ENCODE measurements at places on chromosomes 1 and 21. TPM values are rescaled to one million over a fixed set of nuclear protein-coding genes. Genes with fewer than 3 reads are reported as not detected.
A peak's percentile ranks its signal among the peaks of the same experiment; 100 is the strongest.

DNA sequence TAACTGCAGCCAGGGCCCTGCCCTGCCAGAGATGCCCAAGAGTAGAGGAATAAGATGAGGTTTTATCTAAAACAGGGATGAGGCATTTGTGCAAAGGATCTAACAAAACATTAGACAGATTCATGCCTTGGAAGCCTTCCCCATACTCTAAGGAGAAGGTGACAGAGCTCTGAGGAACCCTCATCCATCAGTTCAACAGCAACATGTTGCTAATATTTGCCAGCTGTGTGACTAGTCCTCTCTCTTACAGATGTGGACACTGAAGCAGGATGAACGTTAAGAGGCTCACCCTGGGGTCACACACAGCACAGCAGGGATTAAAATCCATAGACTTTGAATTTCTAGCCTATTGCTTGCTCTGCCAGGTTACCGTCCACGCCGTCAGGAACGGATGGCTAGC, 99.0 kb downstream of the ZBTB18 start:
- H3K36me3 ChIP-seq: no peaks in the 10 kb centered on the region
- no peak overlapping the region for H3K27ac ChIP-seq
- no peaks in the 10 kb centered on the region for H3K4me1 ChIP-seq
- H3K27me3 ChIP-seq: no peaks in the 10 kb centered on the region
- no peak overlapping the region for H3K4me3 ChIP-seq
- DNase-seq: no peak

DNA sequence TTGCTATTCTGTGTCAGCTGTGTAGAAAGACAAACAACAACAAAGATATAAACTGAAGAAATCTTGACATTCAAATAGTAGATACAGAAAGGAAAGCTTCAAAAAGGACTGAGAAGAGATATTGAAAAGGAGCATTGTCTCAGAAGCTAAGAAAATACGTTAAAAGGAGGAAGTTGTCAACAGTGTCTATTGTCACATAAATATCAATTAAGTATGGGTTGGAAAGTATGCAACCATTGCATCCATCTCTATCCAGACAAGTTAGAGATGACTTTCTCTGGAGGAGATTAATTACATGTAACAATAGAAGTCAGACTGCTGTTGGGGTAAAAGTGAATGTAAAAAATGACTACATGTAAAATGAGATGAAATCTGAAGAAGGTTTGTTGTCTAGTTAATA, 29.7 kb upstream of the BRINP3 start:
- H3K27me3 ChIP-seq: no peaks in the 10 kb centered on the region
- no peaks in the 10 kb centered on the region for H3K36me3 ChIP-seq
- H3K4me3 ChIP-seq: no peak overlapping the region

DNA sequence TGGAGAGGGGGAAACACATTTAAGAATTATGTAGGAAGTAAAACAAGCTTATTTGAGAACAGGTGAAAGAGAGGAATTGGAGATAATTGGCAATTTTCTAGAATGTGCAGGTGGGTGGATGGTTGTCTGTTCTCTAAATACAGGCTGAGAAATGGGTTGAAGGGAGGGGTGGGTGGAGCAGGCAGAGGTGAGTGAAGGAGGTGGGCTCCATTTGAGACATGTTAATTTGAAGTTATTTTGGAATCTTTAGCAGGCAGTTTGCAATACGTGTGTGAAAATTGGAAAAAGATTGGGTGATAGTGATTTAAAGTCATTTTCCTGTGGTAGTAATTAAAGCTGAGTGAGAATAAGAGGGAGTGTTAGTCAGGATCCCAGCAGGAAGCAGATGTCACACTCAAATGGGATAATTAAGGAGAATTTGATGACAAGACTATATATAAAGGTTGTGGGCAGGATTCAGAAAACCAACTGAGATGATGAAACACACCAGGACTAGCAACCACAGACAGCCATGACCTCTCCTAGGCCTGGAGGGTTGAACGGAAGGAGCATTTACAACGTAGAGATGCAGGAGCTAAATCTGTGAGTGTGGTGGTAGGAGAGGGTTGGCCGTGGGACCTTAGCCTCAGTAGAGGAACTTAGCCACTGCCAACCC, 40.6 kb downstream of the CHRM3 start:
- no peak for DNase-seq
- H3K4me3 ChIP-seq: no peak overlapping the region
- no peaks in the 10 kb centered on the region for H3K27me3 ChIP-seq
- no peaks in the 10 kb centered on the region for H3K36me3 ChIP-seq

DNA sequence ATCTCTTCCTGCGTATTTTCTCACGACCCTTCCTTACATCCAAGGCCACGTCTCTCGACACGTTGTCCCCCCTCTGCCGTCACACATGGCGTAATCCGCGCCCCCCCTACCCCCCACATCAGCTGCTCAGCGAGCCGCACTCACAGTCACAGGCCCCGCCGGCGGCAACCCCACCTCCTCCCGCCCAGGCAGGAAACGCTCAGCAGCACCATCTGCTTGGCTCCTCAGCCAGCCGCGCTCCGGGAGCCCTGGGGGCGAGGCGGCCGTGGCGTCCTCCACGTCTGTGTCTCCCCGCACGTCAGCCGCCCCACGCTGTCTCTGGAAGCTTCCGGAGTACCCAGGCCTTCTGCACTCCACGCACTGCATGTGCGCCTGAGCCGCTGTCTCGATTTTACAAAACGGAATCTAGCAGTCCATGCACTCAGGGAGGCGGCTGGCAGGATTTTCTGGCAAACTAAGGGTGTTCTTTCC, 64.6 kb downstream of the SIK1 start:
- no peak for DNase-seq
- peak overlapping the region; percentile 25 for H3K4me3 ChIP-seq
- peak overlapping the region; percentile 86 for H3K27ac ChIP-seq
- H3K36me3 ChIP-seq: no peaks in the 10 kb centered on the region
- peaks cover 28% of the 10 kb centered on the region for H3K4me1 ChIP-seq
- no peaks in the 10 kb centered on the region for H3K27me3 ChIP-seq

GRCh38 chr1:35834218-35834617, 26.4 kb downstream of the AGO4 start:
- no peaks in the 10 kb centered on the region for H3K36me3 ChIP-seq
- no peak for DNase-seq
- H3K27me3 ChIP-seq: no peaks in the 10 kb centered on the region
- no peak overlapping the region for H3K4me3 ChIP-seq
- H3K27ac ChIP-seq: no peak overlapping the region
- no peaks in the 10 kb centered on the region for H3K4me1 ChIP-seq

GRCh38 chr1:239293350-239294110, 92.8 kb upstream of the CHRM3 start:
- no peak overlapping the region for H3K27ac ChIP-seq
- H3K36me3 ChIP-seq: no peaks in the 10 kb centered on the region
- no peaks in the 10 kb centered on the region for H3K4me1 ChIP-seq
- no peak overlapping the region for H3K4me3 ChIP-seq
- no peaks in the 10 kb centered on the region for H3K27me3 ChIP-seq

GRCh38 chr1:8903410-8903809, 24.9 kb upstream of the ENO1 start:
- H3K36me3 ChIP-seq: no peaks in the 10 kb centered on the region
- H3K4me1 ChIP-seq: peaks cover 33% of the 10 kb centered on the region
- H3K27ac ChIP-seq: peak overlapping the region; percentile 12
- no peak overlapping the region for H3K4me3 ChIP-seq
- no peaks in the 10 kb centered on the region for H3K27me3 ChIP-seq
- no peak for DNase-seq

DNA sequence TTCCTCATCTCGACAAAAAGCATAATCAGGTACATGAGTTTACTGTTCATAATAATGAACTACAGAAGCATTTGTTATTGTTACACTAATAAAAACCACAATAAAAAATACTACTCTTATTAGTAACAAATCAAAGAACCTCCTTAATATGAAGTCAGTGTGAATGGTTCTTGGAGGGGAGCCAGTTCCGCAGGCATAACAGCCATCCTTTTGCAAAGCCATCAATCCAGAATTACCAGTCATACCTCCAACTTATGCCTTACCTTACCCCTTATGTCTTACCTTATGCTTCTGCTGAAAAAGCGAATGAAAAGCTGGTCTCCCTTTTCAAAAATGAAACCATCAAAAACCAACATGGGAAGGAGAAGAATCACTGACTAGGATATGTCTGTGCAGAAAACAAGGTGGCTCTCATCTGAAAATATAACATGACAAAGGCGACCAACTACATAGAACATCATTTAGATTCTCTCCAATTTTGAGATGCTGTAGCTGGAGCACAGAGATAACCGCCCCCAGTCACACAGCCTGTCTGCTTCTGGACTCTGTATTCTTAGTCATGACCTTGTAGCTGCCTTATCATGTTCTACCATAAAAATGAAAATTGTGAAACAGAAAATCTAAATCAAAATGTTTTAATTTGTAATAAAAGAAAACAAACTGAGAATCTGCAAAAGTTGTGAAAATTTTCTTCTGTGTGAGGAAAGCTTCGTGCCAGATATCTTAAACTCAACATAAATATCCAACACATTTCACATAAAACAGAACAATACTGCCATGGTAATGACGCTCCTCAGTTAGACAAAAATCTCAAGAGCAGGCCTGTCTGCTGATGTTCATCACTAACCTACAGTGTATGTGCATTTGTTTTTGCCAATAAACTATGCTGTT, 438.2 kb downstream of the SMYD3 start:
- H3K4me3 ChIP-seq: no peak overlapping the region
- DNase-seq: no peak
- H3K27me3 ChIP-seq: no peaks in the 10 kb centered on the region
- H3K4me1 ChIP-seq: peaks cover 7% of the 10 kb centered on the region

GRCh38 chr1:197394831-197395608, 127.0 kb downstream of the CRB1 start:
- H3K4me1 ChIP-seq: no peaks in the 10 kb centered on the region
- no peaks in the 10 kb centered on the region for H3K27me3 ChIP-seq
- H3K36me3 ChIP-seq: no peaks in the 10 kb centered on the region
- no peak for DNase-seq
- no peak overlapping the region for H3K4me3 ChIP-seq

DNA sequence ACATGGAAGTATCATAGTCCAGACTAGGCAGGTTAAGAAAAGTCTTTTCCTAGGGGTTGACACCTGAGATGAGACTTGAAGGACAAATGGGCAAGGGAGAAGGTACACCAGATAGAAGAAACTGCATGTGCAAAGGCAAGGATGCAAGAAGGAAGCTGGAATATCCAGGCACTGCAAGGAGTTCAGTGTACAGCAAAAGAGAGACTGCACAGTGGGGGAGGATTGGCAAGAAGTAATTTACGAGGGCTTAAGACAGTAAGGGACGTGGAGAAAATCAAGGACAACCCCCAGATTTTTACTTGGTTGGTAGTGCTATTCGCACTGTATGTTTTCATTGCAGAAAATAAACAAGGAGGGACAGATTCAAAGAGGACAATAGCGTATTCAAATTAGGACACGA, 58.5 kb downstream of the DNM3 start:
- H3K4me3 ChIP-seq: no peak overlapping the region
- no peaks in the 10 kb centered on the region for H3K36me3 ChIP-seq
- H3K27me3 ChIP-seq: no peaks in the 10 kb centered on the region
- H3K27ac ChIP-seq: no peak overlapping the region

DNA sequence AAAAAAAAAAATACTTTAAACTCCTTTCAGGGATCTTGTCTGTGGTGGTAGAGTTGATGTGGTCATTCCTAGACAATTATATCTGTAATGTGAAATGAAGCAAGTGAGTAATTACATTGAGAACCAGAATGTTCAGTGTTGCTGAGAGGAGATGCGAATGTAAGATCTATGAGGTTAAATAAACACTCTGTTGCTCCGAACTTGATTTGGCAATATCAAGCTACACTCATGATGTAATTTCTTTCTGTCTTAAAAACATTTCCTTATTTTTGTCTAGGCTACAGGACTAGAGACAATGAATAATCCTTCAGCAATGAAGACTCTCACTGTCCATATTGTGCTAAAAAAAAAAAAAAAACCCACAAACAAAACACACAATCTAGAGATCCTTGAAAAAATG, 63.1 kb upstream of the IGSF5 start:
- H3K4me1 ChIP-seq: no peaks in the 10 kb centered on the region
- no peaks in the 10 kb centered on the region for H3K36me3 ChIP-seq
- no peak for DNase-seq
- H3K27ac ChIP-seq: no peak overlapping the region

- no peaks in the 10 kb centered on the region for H3K36me3 ChIP-seq
- DNase-seq: no peak
- H3K27me3 ChIP-seq: no peaks in the 10 kb centered on the region
- no peak overlapping the region for H3K4me3 ChIP-seq
- no peaks in the 10 kb centered on the region for H3K4me1 ChIP-seq
- no peak overlapping the region for H3K27ac ChIP-seq
Measured at GRCh38 chr1:225595452-225595851, 57.5 kb downstream of the ENAH start.

DNA sequence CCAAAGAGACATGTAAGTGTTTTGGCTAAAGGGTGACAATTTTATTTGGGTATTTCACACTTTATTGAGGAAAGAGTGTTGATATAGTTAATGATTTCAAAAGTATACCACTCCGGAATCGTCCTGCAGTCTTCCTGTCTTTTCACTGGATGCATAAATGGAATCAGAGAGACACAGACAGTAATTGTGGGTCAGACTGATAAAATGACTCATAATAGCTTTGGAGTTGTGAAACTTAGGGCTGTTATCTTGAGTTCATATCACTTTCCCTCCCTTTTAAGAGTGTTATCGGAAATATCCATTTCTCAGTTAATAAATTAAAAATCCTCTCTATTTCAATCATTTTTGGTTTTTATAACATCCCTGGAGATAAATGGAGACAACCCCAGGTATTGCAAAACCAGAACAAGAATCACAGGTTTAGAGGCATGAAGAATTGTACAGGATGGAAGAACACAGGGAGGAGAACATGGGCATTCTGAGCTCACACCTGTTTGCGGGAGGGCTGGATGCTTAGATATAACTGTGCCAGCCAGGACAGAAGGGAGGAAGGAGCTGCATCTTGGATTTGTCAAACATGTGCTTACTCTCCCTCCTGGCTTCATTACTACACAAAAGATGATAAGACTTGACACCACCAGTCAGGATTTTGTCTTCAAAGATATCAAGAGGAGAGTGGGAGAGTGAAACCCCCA, 185.4 kb downstream of the LMO4 start:
- no peak overlapping the region for H3K27ac ChIP-seq
- DNase-seq: no peak
- H3K4me3 ChIP-seq: no peak overlapping the region
- H3K36me3 ChIP-seq: no peaks in the 10 kb centered on the region
- H3K27me3 ChIP-seq: no peaks in the 10 kb centered on the region
- no peaks in the 10 kb centered on the region for H3K4me1 ChIP-seq

GRCh38 chr1:173280899-173281660, 73.9 kb upstream of the TNFSF4 start:
- H3K27ac ChIP-seq: no peak overlapping the region
- H3K27me3 ChIP-seq: no peaks in the 10 kb centered on the region

The LPAR3 gene
- total RNA-seq: 18.7 TPM

The PSMB2 gene
- 39.3 TPM for total RNA-seq

The OR2G6 gene
- total RNA-seq: not detected

The DUSP10 gene
- 4.7 TPM for total RNA-seq

The C1orf87 gene
- not detected for total RNA-seq

All from vagina (tissue), 2 donors.